ENCODE measurements at places on chromosomes 1 and 21. TPM values are rescaled to one million over a fixed set of nuclear protein-coding genes. Genes with fewer than 3 reads are reported as not detected.

The HES4 gene
- 28.2 TPM for total RNA-seq

The AKR7A3 gene
- total RNA-seq: 9.4 TPM

The C1orf185 gene
- total RNA-seq: not detected

The ZNF648 gene
- total RNA-seq: 0.15 TPM

The NES gene
- 93.5 TPM for total RNA-seq

The PSMA5 gene
- total RNA-seq: 29.2 TPM

The MYOG gene
- total RNA-seq: not detected

The MSH4 gene
- not detected for total RNA-seq

The SELP gene
- total RNA-seq: 6.0 TPM

DNA sequence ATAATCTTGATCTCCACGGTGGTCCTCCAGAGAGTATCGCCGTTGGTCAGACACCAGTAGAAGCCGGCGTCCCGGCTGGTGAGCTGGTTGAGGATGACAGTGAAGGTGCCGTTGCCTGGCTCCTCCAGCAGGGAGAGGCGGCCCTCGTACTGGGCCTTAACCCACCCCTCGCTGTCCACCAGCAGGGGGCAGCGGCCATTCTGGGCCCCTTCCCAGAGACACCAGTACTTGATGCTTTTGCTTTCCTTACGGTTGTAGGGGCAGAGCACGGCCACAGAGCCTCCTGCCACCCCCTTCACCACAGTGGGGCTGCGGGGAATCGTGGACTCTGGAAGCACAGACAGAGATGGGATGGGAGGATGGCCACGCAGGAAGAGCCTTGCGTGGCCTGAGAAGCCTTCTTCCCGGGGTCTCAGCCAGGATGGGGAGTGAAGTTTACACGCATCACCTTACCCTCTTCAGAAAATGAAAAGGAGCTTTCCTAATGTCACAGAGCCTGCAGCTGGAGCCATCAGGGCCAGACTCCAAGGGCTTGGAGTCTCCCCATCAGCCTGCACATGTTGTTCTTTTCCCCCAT lies 10.7 kb downstream of the PIGR start:
- no peak overlapping the region for H3K4me3 ChIP-seq
- H3K27me3 ChIP-seq: no peaks in the 10 kb centered on the region
- peak; percentile 49 for DNase-seq

DNA sequence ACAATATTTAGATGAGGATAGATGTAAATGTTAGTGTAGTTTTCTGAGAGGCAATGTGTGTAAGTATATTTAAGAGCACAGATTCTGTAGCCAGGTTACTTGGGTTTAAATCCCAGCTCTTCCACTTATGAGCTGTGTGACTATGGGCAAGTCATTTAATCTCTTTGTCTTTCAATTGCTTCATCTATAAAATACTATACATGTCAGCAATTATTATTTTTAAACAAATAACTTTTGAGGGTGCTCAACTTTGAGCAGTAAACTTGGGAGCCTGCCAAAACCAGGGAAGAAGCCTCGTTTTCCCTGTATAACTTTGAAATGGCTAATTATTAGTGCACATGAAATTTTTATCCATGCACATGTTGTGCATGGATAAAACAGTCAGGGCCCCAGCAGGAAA lies 222.8 kb downstream of the FOXD2 start:
- H3K4me3 ChIP-seq: no peak overlapping the region
- H3K36me3 ChIP-seq: no peaks in the 10 kb centered on the region
- H3K4me1 ChIP-seq: no peaks in the 10 kb centered on the region
- no peaks in the 10 kb centered on the region for H3K27me3 ChIP-seq
- no peak overlapping the region for H3K27ac ChIP-seq

- no peaks in the 10 kb centered on the region for H3K27me3 ChIP-seq
- H3K27ac ChIP-seq: no peak overlapping the region
- H3K4me1 ChIP-seq: no peaks in the 10 kb centered on the region
- DNase-seq: no peak
- peaks cover 3% of the 10 kb centered on the region for H3K36me3 ChIP-seq
Measured at GRCh38 chr1:61425040-61425439, 299.9 kb downstream of the TM2D1 start.

DNA sequence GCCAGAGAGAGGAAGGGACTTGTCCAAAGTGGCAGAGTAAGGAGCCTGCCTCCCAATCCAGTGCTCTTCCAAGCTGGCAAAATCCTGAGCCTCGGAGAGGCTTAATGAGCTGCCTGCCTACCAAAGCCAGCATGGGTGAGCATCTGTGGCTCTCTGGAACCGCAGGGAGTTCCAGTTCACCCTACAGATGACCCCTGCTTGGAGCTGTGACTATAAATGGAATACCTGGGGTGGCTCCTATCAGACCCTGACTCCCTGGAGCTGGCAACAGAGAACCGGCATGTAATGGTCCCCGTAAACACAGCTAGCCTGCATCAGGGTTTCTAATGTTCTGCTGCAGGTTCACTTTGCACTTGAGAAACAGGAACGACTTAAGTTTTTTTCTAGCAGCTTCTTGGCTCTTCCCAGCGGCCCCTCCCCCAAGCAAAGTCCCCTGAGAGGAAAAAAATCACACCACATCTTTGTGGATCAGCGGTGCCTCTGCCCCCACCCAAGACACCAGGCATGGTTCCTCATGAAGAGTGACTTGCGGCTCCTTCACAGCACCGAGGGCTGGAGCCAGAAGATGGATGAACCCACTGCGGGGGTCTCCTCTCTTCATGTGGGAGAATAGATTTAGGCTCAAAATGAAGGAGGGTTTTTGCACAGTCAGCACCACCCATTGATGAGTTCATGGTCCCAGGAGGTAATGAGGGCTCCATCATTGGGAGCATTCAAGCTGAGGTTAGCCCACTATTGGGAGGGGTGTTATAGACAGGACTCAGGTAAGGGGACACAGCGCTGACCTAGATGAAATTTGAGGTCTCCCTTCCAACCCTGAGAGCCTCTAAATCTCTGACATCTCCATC lies 79.0 kb downstream of the SYT2 start:
- H3K27ac ChIP-seq: no peak overlapping the region
- H3K4me1 ChIP-seq: peaks cover 4% of the 10 kb centered on the region
- no peaks in the 10 kb centered on the region for H3K36me3 ChIP-seq

DNA sequence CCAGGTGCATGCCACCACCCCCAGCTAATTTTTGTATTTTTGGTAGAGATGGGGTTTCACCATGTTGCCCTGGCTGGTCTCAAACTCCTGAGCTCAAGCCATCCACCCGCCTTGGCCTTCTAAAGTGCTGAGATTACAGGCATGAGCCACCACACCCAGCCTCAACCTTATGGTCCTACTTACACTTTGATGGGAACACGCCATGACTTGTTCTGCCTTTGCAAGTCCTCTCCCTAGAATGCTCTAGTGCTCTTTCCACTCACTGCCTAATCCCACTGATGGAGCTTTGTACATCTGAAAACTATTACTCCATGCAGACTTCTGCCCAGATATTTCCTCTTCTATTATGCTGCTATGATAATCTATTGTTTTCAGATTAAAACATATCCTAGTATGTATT lies 174.3 kb downstream of the DAB1 start:
- no peaks in the 10 kb centered on the region for H3K27me3 ChIP-seq
- H3K4me3 ChIP-seq: no peak overlapping the region
- no peak for DNase-seq

DNA sequence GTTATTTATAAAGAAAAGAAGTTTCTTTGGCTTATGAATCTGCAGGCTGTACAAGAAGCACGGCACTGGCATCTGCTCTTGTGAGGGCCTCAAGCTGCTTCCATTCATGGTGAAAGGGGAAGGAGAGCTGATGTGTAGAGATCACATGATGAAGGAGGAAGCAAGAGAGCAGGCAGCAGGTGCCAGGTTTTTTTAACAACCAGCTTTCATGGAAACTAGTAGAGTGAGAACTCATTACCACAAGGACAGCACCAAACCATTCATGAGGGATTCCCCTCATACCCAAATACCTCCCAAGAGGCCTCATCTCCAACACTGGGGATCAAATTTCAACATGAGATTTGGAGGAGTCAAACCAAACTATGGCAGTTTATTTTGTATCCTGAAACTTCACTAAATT lies 85.8 kb upstream of the CAMK1G start:
- H3K4me3 ChIP-seq: no peak overlapping the region
- no peak for DNase-seq
- H3K27me3 ChIP-seq: no peaks in the 10 kb centered on the region
- H3K27ac ChIP-seq: no peak overlapping the region

DNA sequence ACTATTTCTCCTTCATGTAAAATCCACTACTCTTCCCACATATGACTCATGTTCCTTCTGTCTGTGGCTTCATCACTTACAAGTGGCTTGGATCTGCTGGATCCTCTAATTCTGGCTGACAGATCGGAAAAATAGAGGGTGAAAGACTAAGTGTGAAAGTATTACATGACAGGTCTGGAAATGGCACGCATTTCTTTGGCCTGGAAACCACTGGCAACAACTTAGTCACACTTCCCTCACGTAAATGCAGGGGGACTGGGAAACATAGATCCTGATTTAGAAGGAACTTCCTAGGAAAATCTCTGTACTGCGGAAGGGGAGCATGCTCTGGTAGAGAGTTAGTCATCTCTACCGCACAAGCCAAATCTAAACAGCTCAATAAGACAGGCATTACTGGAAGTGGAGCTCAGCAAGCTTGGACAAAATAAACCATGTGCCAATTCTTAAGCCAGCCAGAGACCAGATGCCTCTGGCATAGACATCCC lies 305.4 kb upstream of the PTBP2 start:
- no peak overlapping the region for H3K4me3 ChIP-seq
- no peaks in the 10 kb centered on the region for H3K36me3 ChIP-seq
- no peaks in the 10 kb centered on the region for H3K27me3 ChIP-seq
- H3K4me1 ChIP-seq: no peaks in the 10 kb centered on the region
- H3K27ac ChIP-seq: no peak overlapping the region
- no peak for DNase-seq

GRCh38 chr1:67732750-67733151 lies 47.8 kb downstream of the GADD45A start:
- H3K27ac ChIP-seq: no peak overlapping the region
- H3K36me3 ChIP-seq: no peaks in the 10 kb centered on the region
- H3K27me3 ChIP-seq: no peaks in the 10 kb centered on the region
- DNase-seq: no peak
- H3K4me3 ChIP-seq: no peak overlapping the region
- H3K4me1 ChIP-seq: peaks cover 23% of the 10 kb centered on the region

DNA sequence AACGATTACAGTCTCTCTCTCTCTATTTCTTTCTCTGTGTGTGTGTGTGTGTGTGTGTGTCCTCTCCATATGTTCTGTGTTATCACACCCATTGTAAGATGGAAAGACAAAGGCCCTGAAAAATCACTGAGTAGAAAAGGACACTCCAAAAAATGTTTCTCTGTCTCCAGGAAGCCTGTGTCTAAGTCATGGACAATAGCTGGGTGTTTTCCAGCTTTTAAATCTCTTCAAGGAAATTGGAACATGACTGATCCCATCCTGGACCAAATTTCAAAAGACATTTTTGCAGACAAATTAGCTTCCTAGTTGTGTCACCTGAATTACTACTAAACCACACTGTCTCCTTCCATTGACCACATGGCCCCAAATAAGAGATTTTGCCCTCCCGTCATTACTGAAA lies 31.0 kb upstream of the LMX1A start:
- no peaks in the 10 kb centered on the region for H3K36me3 ChIP-seq
- no peak for DNase-seq
- H3K27me3 ChIP-seq: no peaks in the 10 kb centered on the region
- H3K4me3 ChIP-seq: no peak overlapping the region
- H3K4me1 ChIP-seq: no peaks in the 10 kb centered on the region

- DNase-seq: no peak
- H3K4me3 ChIP-seq: no peak overlapping the region
- peak overlapping the region; percentile 72 for H3K27ac ChIP-seq
Measured at GRCh38 chr1:3543076-3544039, 68.0 kb downstream of the MEGF6 start.

- no peaks in the 10 kb centered on the region for H3K36me3 ChIP-seq
- H3K4me1 ChIP-seq: no peaks in the 10 kb centered on the region
- no peak for DNase-seq
Measured at GRCh38 chr1:59360170-59360569, 63.3 kb downstream of the FGGY start.

DNA sequence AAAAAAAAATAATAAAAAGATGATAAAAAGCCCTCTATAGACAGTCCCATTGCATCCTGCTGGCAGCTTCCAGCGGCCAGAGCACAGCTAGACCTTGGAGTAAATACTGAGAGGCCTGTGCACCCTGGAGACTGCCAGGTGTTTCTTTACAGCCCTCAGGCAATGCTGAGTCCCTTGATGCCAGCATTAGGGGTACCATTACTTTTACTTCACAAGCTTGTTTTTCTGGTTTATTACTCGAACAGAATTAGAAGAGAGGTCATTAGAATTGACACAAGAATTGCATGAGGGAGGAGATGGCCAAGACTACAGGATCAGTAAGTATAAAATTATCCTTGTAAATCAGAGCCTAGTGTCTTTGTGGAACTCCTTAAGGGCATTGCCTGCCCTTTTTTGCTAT lies 43.6 kb downstream of the AKNAD1 start:
- no peak for DNase-seq
- no peak overlapping the region for H3K4me3 ChIP-seq

DNA sequence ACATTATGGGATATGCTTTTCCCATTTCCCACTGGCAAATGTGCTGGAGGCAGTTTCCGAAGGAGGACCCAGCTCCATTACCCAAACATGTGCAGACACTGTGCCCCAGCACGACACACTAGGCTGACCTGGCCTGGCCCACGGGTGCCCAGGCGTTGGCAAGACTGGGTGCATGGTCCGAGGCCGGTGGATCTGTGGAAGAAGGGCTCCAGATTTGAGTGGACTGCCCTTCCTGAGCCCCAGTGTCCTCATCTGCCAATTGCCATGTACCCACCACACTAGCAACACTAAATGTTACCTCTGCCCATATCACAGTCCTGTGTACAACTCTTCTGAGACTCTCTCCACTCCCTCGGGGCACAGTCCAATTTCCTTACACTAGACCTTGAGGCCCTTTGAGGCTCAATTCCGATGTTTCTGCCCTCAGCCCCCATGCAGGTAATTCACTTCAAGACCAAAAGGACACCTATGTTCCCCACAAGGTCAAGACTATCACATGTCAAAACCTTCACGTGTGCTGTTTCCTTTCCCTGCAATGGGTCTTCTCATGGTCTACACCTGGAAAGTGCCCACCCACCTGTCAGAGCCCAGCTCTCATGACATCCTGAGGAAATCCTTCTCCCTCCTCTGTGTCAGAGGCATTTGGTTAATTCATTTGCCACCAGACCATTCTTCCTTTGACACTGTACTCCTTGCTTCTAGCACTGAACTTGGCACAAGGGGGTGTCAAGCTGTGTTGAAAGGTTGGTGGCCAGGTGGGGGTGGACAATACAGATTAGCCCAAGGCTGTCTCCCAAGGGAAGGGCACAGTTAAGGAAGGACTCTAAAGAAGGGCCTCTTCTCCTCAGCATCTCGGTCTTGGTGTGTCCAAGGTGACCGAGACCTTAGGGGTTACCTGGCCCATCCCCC lies 124.9 kb downstream of the DMRTB1 start:
- DNase-seq: no peak
- H3K36me3 ChIP-seq: no peaks in the 10 kb centered on the region
- no peak overlapping the region for H3K27ac ChIP-seq
- H3K4me3 ChIP-seq: no peak overlapping the region

DNA sequence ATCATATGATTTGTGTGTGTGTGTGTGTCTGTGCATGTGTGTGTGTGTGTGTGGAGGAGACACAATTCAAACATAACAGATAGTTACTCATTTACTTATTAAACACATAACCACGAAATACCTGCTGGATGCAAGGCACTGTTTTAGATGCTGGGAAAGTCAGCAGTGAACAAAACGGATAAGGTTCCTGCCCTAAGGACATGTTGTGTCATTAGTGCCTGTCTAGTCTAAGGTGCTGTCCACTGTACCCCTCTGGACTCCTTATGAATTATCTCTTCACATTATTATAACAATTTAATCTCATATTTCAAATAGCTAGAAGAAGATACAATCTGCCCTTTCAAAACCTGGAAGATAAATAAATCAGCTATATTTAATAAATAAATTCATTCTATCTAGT lies 162.4 kb downstream of the PLPPR5 start:
- H3K36me3 ChIP-seq: no peaks in the 10 kb centered on the region
- no peaks in the 10 kb centered on the region for H3K27me3 ChIP-seq
- no peak overlapping the region for H3K4me3 ChIP-seq
- H3K27ac ChIP-seq: no peak overlapping the region

Data from upper lobe of left lung (tissue), 6 donors.